ENCODE measurements at places on chromosomes 2 and 18. TPM values are rescaled to one million over a fixed set of nuclear protein-coding genes. Genes with fewer than 3 reads are reported as not detected.
A peak's percentile ranks its signal among the peaks of the same experiment; 100 is the strongest.

- no peak for DNase-seq
- no peaks in the 10 kb centered on the region for H3K36me3 ChIP-seq
- H3K4me1 ChIP-seq: no peaks in the 10 kb centered on the region
- no peaks in the 10 kb centered on the region for H3K27me3 ChIP-seq
- no peak overlapping the region for H3K4me3 ChIP-seq
Measured at GRCh38 chr2:229050133-229050532, 221.0 kb downstream of the PID1 start.

The SPR gene
- not detected for total RNA-seq

- H3K27ac ChIP-seq: peak overlapping the region; percentile 27
- H3K4me3 ChIP-seq: no peak overlapping the region
- peaks cover 48% of the 10 kb centered on the region for H3K4me1 ChIP-seq
- no peaks in the 10 kb centered on the region for H3K27me3 ChIP-seq
- no peak for DNase-seq
Measured at GRCh38 chr2:239279508-239280295, 121.1 kb downstream of the HDAC4 start.

DNA sequence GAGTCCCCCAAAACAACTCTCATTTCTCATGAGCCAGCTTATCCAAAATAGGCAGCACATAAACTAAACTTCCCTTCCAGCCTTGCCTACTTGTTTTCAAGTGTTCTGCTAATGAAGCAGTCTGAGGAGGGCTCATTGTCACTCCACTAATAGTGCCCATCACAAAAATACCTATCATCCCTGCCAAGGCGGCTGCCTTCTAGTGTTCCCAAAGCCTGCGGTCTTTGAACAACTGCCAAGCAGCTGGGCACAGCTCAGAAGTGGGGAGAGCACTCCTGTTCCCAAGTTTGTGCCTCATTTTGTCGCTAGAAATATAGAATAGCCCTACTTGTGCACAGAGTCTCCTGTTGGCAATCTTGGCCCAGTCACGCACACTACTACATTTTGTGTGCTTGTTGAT lies 50.3 kb downstream of the DTNA start:
- peaks cover 16% of the 10 kb centered on the region for H3K27me3 ChIP-seq
- no peak overlapping the region for H3K27ac ChIP-seq
- no peak for DNase-seq
- no peaks in the 10 kb centered on the region for H3K36me3 ChIP-seq
- H3K4me3 ChIP-seq: no peak overlapping the region

The IL1RL1 gene
- total RNA-seq: not detected

The SLC4A1AP gene
- total RNA-seq: 28.5 TPM

DNA sequence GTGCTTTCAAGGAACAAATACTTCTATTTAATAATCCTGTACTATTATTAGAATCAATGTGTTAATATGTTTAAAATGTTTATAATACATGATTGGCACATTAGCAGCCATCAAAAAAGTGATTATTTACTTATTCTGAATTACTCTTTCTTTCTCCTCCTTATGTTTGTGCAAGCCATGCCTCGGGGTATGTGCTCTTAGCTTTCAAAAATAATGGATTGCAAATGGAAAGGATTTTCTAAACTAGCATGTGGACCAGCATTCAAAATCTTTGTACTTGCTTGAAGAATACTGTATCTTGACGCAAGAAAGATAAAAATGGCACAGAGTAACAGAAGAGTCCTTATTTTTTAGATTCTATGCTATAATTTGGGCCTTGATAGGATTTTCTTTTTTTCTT lies 156.5 kb downstream of the CDH7 start:
- no peak for DNase-seq
- no peaks in the 10 kb centered on the region for H3K4me1 ChIP-seq
- H3K36me3 ChIP-seq: no peaks in the 10 kb centered on the region
- no peak overlapping the region for H3K27ac ChIP-seq
- no peaks in the 10 kb centered on the region for H3K27me3 ChIP-seq

The NPC1 gene
- 38.8 TPM for total RNA-seq

- peaks cover 13% of the 10 kb centered on the region for H3K4me1 ChIP-seq
- no peak within 1 kb of the TSS for H3K27ac ChIP-seq
- peaks cover 22% of the 10 kb centered on the region for H3K27me3 ChIP-seq
- H3K36me3 ChIP-seq: peaks cover 6% of the 10 kb centered on the region
- peak within 1 kb of the TSS; percentile 67 for H3K4me3 ChIP-seq
Measured at GRCh38 chr18:6414723-6415417, at the start of gene L3MBTL4. L3MBTL4 (minus strand) TSS chr18:6414911; CDS start chr18:6311625, 103,286 bp downstream.

GRCh38 chr18:46711444-46711863 lies 45.4 kb downstream of the ST8SIA5 start:
- no peak overlapping the region for H3K27ac ChIP-seq
- H3K4me3 ChIP-seq: no peak overlapping the region
- DNase-seq: no peak
- peaks cover 3% of the 10 kb centered on the region for H3K4me1 ChIP-seq
- H3K27me3 ChIP-seq: peaks cover 9% of the 10 kb centered on the region
- no peaks in the 10 kb centered on the region for H3K36me3 ChIP-seq

DNA sequence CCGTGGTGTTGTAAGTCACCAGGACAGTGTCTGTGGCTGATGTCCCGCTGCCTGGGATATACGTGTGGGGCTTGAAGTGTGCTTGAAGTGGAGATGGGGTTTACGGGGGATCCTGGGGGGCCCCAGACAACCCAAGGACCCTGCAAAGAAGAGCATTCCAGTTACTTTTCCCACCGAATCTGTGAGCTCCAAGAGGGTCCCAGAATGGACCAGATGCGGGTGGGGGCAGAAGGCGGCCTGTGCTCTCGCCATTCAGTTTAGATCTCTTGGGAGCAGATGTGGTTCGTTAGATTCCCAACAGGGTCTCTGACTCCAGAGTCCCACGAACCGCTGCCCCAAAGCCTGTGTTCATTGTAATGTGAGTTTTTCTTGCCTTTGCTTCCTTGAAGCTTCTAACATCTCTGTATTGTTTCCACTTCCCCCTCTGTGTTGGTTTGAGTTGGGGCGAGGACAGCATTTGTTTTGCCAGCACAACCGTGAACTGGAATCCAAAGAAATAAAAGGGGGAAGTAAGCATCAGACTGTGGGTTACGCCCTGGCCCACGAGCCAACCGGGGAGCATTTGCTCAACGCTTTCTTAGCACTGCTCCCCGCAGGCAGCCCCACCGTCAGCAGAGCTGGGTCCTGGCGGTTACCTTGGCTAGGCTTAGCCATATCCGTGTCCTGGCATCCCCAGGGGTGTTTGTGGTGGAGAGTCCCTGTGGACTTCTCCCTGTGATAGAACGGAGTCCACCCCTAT lies 92.1 kb downstream of the SH3BP4 start:
- DNase-seq: no peak
- peaks cover 8% of the 10 kb centered on the region for H3K4me1 ChIP-seq
- no peak overlapping the region for H3K4me3 ChIP-seq
- no peaks in the 10 kb centered on the region for H3K36me3 ChIP-seq

GRCh38 chr2:235669269-235669831 lies 175.5 kb downstream of the AGAP1 start:
- no peak for DNase-seq
- H3K27ac ChIP-seq: no peak overlapping the region
- peaks cover 73% of the 10 kb centered on the region for H3K27me3 ChIP-seq
- H3K4me1 ChIP-seq: peaks cover 8% of the 10 kb centered on the region

Measured in naive thymus-derived CD8-positive, alpha-beta T cell (primary cell).